ENCODE measurements at places on chromosomes 2 and 18. TPM values are rescaled to one million over a fixed set of nuclear protein-coding genes. Genes with fewer than 3 reads are reported as not detected.

DNA sequence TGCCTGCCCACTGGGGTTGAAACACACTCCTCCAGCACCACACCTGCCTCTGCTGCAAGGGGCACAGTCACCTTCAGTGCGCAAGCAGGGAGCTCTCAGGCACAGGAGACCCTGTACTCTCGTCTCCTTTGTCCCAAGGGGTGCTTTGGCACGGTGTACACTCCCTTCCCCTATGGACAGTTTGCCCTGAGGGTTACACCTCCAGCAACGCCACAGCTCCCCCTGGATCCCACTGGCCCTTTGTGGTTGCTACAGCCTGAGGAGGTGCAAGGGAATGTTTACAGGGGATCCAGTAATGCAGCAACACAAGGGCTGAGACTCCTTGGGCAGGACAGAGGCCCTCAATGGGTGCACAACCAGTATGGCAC lies 45.2 kb upstream of the FAM117B start:
- no peak for DNase-seq

C2orf66 gene
- 0.42 TPM for total RNA-seq

DNA sequence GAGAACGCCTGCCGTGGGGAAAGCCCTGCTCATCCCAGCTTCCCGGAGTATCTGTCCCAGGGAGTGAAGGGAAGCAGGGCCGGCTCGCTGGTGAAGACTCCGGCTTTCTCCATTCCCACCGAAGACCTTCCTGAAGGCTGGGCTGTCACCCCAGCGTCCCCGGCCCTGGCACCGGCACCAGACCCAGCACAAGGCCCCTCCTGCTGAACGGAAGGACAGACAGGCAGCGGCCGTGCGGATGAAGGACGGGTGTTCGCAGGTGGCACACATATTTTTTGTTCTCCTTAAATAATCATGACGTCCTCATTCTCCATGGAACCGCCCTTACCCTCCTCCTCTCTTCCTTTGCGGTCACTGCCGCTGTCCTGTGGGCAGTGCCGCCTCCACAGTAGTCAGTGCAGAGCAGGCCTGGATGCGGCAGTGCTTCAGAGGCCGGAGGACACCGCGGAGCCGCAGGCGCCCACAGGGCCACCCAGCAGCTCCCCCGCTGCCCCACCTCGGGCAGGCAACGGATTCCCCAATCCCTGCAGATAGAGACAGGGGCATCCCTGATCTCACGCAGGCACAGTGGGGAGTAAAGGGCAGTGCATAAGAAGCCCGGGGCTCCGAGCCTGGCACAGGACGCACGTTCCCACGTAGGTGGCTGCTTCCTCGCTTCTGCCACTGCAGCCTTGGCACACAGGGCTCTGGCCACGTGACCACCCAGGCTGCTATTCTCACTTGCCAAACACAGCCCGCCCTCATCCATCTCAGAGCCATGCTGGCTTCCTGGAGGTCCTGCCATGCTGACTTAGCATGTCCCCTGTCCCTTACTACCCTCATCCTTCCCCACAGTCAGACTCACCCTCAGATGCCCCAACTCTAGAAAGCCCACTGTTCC lies 229.7 kb downstream of the EIPR1 start:
- no peak for DNase-seq

DNA sequence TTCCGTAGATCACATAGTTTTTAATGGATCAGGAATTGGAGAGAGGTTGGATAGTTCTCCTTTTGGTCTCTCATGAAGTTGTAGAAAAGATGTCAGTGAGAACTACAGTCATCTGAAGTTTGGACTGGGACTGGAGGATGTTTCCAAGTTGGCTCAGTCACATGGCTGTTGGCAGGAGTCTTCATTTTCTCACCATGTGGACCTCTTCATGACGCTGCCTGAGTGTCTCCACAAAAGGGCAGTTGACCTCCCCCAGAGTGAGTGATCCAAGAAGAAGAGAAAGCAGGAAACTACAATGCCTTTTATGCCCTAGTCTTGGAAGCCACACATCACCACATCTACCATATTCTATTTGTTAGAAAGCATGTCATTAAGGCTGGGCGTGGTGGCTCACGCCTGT lies 171.7 kb downstream of the EPHA4 start:
- DNase-seq: no peak

NTSR2 gene
- total RNA-seq: not detected

DNA sequence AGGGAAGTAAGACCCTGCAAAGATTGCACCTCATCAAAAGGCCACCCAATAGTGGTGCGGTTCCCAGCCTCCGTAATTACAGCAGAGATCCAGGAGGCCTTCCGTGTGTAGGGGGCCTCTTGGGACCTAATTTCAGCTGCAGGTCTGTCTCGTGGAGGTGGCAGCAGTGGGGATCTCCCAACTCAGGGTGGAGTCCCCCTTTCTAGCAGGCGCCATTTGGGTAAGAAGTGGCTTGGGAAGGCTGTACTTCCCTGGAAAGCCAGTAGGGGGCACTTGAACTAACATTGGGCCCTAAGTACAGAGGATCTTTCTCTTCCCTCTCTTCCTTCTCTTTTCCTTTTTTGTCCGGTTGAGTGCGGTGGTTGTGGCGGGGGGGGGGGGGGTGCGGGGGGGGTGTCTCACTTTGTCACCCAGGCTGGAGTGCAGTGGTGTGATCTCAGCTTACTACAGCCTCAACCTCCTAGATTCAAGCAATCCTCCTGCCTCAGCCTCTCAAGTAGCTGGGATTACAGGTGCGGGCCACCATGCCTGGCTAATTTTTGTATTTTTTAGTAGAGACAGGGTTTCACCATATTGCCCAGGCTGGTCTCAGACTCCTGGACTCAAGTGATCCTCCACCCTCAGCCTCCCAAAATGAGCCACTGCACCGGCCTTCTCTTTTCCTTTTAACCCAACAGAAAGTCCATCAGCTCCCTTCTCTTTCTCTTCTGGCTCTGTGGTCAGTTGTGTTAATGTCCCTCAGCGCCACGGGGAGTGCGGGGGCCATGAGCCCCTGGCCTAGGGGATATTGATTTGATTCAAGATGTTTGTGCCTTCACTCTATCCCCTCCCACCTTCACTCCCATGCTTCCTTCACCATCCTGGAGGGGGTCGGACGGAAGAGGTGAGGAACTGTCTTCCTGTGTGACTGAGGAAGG lies 32.0 kb downstream of the CENPO start:
- DNase-seq: no peak

DNA sequence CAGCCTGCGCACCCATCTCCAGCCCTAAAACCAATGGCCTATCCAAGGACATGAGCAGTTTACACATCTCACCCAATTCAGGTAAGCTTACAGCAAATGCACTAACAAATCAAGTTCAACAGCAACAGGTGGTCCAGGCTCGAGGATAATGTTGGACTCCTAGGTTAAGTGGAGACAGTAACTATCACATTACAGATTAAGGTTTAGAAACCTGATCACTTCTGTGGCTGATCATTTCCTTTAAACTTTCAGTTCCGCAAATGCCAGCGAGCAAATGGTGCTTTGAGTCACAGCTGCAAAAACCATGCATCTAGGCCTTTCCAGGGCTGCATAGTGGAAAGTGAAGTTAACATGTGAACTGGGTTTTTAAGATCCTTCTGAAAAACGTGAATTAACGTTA lies 259.4 kb downstream of the GBX2 start:
- no peak for DNase-seq

PIKFYVE gene
- total RNA-seq: 28.7 TPM

IL36B gene
- not detected for total RNA-seq
